ENCODE measurements at places on chromosomes 2 and 18.

DNA sequence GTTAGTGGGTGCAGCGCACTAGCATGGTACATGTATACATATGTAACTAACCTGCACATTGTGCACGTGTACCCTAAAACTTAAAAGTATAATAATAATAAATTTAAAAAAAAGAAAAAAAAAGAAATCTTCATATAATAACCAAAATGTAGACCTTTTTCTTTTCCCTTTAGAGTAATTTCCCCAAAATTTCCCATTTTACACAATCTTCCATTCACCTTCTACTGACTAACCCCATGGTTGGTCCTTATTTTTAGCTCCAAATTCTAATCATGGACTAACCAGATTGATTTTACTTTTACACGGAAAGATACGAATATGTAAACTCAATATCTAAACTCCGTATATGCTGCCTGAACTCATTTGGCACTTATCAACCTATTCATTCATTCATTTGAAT lies 7.7 kb downstream of the KCTD18 start:
- DNase-seq: no peak

DNA sequence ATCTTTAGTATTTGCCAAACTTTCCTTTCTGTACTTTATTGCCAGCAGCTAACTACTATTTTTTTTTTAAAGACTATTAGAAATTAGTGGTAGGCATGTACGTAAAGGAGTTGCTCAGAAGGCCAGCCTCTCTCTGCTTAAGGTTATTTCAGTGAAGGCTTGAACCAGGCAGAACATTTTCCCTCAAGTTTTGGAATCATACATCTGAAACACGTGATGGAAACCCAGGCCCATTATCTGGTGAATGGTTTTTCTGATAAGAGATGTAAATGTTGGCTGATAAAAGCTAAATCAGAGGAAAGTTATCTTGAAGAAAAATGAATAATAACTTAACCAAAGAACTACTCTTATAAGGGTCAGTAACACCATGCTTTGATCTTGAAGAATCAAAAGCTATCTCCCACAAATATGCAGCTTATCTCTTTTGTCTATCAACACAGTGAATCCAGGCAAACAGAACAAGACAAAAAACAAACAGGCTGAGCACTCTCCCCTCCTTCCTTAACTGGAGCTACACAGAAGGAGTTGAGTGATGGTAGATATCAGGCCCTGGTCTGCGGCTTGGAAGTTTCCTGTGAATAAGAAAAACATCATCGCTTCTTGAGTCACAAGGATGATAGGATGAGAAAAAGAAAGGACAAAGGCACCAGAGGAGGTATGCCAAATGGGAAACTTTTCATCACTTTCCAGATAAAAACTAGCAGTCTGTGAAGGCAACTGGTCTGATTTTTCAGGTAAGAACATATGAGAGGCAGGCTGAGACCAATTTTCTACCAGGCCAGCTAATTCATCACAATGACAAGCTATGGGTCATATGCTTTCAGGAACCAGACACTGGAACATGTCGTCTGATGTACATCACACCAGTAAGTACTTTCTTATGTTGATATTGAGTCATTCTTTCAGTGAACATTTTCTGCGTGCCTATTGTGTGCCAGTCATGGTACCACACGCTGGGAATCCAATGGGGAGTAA lies 88.4 kb upstream of the STK17B start:
- DNase-seq: no peak

- DNase-seq: peak; percentile 44
Measured at GRCh38 chr18:48777026-48777743, 173.6 kb downstream of the SMAD7 start.

- DNase-seq: no peak
Measured at GRCh38 chr2:39179974-39180960, 59.4 kb upstream of the SOS1 start.

- no peak for DNase-seq
Measured at GRCh38 chr18:429030-429429, 71.5 kb downstream of the COLEC12 start.

GRCh38 chr2:42359965-42360483 lies 993 bp downstream of the COX7A2L start:
- DNase-seq: no peak

- DNase-seq: no peak
Measured at GRCh38 chr2:237749002-237749401, 49.6 kb upstream of the RBM44 start.

DNA sequence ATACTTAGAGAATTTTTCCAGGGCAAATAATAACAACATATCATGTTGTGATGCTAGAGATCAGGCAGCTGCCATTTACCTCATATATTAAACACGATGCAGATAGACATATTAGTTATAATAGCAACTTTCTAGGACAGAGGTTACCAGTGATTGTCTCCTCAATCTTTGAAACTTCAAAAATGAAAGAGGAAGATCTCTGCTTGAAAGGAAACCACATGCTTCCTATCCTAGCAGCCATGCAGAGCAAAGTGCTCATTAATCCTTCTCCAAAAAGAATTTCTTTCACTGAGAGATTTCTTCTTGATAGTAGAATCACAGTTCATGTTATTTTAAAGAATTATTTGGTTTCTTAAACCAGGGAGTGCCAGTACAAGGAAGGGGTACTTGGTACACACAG lies 317.2 kb downstream of the CPS1 start:
- DNase-seq: no peak

- DNase-seq: no peak
Measured at GRCh38 chr2:24448797-24449196, 42.3 kb upstream of the NCOA1 start.

- no peak for DNase-seq
Measured at GRCh38 chr2:49251766-49252165, 97.5 kb upstream of the FSHR start.

DNA sequence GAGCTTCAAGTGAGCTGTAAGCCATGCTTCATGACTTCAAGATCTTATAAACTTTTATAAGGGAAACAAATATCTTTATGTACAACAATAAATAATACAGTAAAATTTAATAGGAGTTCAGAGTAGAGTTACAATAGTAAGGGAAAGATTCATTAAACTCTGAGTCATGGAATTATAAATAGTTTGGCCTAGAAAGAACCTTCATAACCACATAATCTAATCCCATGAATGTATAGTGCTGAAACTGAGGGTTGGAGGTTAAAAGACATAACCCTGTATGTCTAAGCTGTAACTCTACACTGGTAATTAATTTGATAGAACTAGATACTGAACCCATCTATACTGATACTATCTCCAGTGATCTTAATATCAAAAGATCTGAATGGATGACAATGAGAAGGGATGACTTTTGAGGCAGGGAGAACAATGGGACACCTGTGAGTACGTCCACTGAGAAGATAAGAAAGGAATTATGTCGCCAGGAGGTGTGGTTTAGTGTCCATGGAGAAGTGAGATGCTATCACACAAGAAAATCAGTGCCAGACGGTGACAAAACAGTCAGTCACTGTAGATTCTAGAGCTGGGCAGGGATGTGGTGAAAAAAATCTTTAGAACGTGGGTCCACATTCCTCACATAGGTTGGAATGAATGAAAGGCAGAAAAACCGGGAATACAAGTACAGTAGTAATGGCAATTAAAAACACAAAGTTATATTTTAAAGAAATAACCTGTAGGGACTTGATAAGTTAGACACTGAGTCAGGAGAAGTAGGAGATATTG lies 1.1 kb downstream of the IL1F10 start:
- no peak for DNase-seq

- no peak for DNase-seq
Measured at GRCh38 chr18:75156139-75156750, 52.7 kb downstream of the PTGR3 start.

GRCh38 chr2:96150791-96151594 lies 5.8 kb upstream of the DUSP2 start:
- no peak for DNase-seq

GRCh38 chr18:9775178-9775577 lies 67.1 kb downstream of the RAB31 start:
- DNase-seq: peak; percentile 19

GRCh38 chr2:71607151-71607889 lies 154.0 kb downstream of the DYSF start:
- no peak for DNase-seq

DNA sequence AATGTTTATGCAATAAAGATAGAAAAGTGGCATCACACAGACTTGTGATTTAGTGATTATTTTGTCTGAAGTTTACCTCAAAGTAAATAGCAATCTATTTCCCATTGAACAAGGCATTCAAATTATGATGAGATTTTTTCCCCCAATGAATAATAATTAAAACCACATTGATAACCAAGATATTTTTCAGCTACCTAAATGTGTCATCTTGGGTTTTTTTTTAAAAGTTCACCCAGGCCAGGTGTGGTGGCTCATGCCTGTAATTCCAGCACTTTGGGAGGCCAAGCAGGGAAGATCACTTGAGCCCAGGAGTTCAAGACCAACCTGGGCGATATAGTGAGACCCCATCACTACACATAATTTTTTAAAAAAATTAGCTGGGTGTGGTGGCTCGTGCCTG lies 27.0 kb downstream of the MYOM1 start:
- DNase-seq: no peak

GRCh38 chr2:20433249-20433648 lies 13.6 kb upstream of the RHOB start:
- DNase-seq: no peak

- DNase-seq: no peak
Measured at GRCh38 chr18:36724169-36724568, 104.6 kb downstream of the TPGS2 start.

GRCh38 chr2:113032737-113033136 lies 19.9 kb downstream of the IL36B start:
- DNase-seq: no peak

Data from midbrain (tissue), 1 donor.